ENCODE measurements at places on chromosomes 5 and 9. TPM values are rescaled to one million over a fixed set of nuclear protein-coding genes. Genes with fewer than 3 reads are reported as not detected.

Gene PRSS3
- 7.6 TPM for total RNA-seq

Gene EDIL3
- 15.2 TPM for total RNA-seq

Gene GRIN1
- total RNA-seq: 0.74 TPM

Gene ASTN2
- 4.4 TPM for total RNA-seq

DNA sequence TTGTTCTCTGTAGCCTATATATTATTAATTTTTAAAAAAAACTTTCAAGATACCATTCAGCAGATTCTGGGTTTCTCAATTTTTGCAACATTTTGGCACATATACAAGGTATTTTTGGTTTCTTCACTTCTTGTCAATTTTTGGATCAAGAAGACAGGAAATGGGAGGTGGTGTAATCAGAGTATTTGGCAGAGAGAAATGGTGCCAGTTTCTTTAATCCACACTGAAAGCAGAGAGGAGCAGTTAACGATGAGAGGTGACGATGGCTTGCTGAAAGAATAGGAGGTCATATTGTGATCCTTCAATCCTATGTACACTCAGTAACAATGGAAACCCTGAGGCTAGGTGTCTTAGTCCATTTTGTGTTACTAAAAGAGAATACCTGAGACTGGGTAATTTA, 16.4 kb downstream of the NNT start:
- no peaks in the 10 kb centered on the region for H3K27me3 ChIP-seq
- peaks cover 5% of the 10 kb centered on the region for H3K36me3 ChIP-seq
- H3K4me1 ChIP-seq: peaks cover 4% of the 10 kb centered on the region
- H3K4me3 ChIP-seq: no peak overlapping the region
- DNase-seq: no peak
- no peak overlapping the region for H3K27ac ChIP-seq

DNA sequence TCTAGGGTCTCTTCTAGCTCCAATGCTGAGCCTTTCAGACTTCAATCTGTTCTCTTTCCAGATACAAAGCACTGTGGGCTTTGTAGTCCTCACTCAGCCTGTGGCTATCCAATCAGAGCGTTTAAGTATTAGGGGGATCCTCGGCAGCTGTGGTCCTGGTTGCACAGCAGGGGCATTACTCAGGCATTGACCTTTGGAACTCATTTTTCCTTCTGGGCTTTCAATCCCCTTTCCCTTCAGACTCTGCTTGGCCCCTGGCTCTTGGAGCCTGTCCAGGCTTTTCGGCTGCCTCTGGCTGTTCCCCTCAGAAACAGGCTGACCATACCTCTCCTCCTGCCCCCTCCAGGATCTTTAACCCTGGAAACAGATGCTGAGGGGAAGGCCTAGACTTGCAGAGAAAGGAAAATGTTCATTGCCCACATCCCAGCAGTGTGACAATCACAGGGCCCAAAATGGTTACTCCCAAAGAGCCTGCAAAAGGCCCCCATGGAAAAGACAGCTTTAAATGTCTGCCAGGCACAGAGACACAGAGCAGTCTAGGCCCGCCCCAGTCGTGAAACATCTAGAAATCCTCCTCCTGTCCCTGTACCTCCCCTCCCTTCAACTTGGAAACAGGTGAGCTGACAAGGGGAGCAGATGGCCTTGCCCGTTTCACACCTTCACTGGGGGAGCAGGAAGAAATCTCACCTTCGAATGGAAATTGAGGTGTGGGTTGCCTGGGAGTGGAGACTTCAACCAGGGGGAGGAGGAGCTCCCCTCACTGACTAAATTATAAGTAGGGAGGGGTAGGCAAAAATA, 13.7 kb downstream of the C1QTNF2 start:
- no peaks in the 10 kb centered on the region for H3K27me3 ChIP-seq
- H3K27ac ChIP-seq: peak overlapping the region; percentile 71
- H3K4me3 ChIP-seq: no peak overlapping the region

GRCh38 chr9:98503867-98504266, 204.9 kb downstream of the GABBR2 start:
- DNase-seq: no peak
- no peaks in the 10 kb centered on the region for H3K36me3 ChIP-seq
- no peak overlapping the region for H3K27ac ChIP-seq
- no peak overlapping the region for H3K4me3 ChIP-seq
- H3K4me1 ChIP-seq: no peaks in the 10 kb centered on the region

GRCh38 chr9:2789355-2789754, 54.5 kb downstream of the PUM3 start:
- no peaks in the 10 kb centered on the region for H3K27me3 ChIP-seq
- no peak overlapping the region for H3K4me3 ChIP-seq
- no peaks in the 10 kb centered on the region for H3K36me3 ChIP-seq
- H3K27ac ChIP-seq: no peak overlapping the region

Data from vagina (tissue), 2 donors.